ENCODE measurements at places on chromosomes 1 and 21.

- no peak for DNase-seq
Observed at GRCh38 chr1:192160196-192160595, 1.9 kb downstream of the RGS18 start.

GRCh38 chr1:41498804-41499203 is 14.3 kb upstream of the EDN2 start:
- peak; percentile 41 for DNase-seq

DNA sequence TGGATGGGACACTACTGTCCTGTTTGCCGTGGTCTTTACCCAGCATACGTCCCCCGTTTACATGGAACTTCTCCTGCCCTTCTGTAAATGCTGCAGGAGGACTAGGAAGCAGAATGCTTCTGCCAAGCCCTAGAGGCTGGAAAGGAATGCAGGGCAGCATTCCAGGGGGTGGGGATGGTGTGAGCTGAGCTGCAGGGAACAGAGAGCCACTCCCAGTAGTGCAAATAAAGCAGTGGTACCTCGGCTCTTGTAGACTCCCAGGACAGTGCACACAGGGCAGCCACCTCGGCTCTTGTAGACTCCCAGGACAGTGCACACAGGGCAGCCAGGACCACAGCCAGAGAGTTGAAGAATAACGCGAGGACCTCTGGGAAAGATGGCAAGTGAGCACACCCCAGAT is 35.4 kb downstream of the PTPRU start:
- peak; percentile 75 for DNase-seq

DNA sequence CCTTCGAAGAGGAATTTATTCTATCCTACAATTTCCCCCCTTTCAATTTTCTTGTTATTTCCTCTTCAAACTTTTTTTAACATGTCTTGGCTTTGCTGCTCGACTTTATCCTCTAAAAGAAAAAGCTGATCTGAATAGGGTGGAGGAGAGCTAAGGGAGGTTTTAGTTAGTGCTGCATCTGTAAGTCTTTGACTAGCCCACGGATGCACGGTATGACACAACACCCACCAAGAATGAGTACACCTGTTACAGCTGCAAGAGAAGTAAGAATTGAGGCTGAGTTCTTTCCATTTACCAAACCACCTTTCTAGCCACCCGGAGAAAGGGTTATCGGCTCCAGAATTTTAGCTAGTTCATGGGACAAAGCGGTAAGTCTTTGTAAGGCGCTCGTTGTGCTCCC is 23.8 kb downstream of the SCCPDH start:
- no peak for DNase-seq

GRCh38 chr1:89616844-89617627 is 15.9 kb upstream of the LRRC8C start:
- peak; percentile 91 for DNase-seq

GRCh38 chr1:32651461-32652073 is 559 bp downstream of the RBBP4 start:
- DNase-seq = no peak

GRCh38 chr1:81754424-81754823 is 46.3 kb upstream of the ADGRL2 start:
- no peak for DNase-seq

DNA sequence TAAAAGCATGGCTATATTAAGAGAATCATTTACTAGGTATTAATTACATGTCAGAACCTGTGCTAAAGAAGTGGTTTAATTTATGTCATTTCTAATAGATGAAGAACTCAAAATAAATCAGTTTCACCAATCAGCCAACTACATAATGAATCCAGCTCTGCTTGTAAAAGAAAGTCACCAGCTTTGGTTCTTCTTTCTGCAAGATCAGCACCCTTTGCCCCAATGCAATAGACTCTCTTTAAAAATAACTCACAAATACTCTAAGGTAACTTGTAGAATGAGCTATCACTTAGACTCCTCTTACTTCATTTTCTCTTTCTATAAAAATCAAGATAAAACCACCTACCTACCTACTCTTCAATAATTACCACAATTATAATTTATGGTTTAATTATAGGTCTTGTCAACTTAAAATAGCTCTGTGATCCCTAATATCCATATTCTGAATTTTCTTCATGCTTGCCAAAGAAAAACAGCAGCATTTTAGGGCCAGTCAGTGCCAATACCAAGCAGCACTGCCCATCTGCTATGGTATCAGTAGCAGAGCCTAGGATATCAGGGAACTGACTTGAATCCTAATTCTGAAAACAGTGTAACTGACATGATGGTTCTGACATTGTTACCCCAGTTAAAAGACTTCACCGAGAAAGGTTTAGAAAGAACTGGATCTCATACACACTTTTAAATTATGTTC is 11.3 kb downstream of the SLC19A2 start:
- no peak for DNase-seq

Data from bronchial epithelial cell (primary cell).